Type B pancreatic cell (in vitro differentiated cells): ENCODE measurements at places on chromosomes 5 and 9.

GRCh38 chr9:102032614-102033013 is 294.2 kb upstream of the GRIN3A start:
- no peak for DNase-seq
- no peaks in the 10 kb centered on the region for H3K27me3 ChIP-seq
- H3K36me3 ChIP-seq = no peaks in the 10 kb centered on the region
- no peaks in the 10 kb centered on the region for H3K4me1 ChIP-seq

DNA sequence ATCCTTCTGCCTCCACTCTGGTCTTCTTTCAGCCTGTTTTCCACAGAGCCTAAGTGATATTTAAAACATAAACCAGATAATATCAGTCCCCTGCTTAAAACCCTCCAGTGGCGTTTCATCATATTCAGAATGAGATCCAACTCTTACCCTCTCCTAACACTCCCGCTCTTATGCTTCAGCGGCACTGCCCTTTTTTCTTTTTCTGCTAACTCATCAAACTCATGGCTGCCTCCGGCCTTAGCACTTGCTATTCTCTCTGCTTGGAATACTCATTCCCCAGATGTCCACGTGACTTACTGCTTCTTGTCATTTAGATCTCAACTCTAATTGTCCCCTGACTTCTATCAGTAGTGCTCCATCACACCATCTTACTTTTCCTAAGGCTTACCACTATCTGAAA is 73.6 kb downstream of the PIP5K1B start:
- no peak overlapping the region for H3K27ac ChIP-seq
- H3K36me3 ChIP-seq = no peaks in the 10 kb centered on the region
- no peaks in the 10 kb centered on the region for H3K4me1 ChIP-seq

DNA sequence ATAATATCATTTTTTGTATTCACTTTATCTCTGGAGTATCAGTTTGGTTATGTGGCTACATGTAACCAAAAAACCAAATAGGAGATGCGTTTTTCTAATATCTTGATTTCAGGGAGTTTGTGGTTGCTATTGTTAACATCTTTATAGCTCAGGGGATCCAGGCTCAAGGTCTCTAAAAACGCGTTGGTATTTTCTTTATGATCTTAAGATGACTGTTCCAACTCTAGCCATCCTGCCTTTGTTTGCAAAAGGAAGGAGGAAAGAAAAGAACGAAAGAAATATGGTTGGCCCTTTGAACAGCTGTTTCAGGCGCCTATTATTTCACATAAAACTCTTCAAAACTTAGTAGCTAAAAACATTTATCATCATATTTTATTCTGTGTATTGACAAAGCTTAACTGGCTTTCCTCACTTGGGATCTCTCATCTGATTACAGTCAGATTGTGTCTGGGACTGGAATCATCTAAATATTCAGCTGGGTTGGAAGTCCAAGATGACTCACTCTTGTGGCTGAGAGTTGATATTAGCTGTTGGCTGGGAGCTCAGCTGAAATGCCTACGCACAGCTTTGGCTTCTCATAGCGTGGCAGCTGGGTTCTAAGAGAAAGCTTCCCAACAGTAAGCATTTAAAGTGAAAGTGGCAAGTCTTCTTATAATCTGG is 60.1 kb downstream of the FAM174A start:
- no peaks in the 10 kb centered on the region for H3K36me3 ChIP-seq
- H3K4me3 ChIP-seq = no peak overlapping the region
- DNase-seq = no peak
- no peaks in the 10 kb centered on the region for H3K27me3 ChIP-seq
- H3K27ac ChIP-seq = no peak overlapping the region

- no peaks in the 10 kb centered on the region for H3K36me3 ChIP-seq
- no peaks in the 10 kb centered on the region for H3K4me1 ChIP-seq
- H3K27ac ChIP-seq = no peak overlapping the region
- no peaks in the 10 kb centered on the region for H3K27me3 ChIP-seq
Measured at GRCh38 chr5:115033861-115034260, 135.8 kb downstream of the TRIM36 start.

GRCh38 chr9:99137225-99137624 is 32.3 kb downstream of the TGFBR1 start:
- peaks cover 9% of the 10 kb centered on the region for H3K4me1 ChIP-seq
- H3K36me3 ChIP-seq = peaks cover 40% of the 10 kb centered on the region
- no peak for DNase-seq
- H3K27me3 ChIP-seq = no peaks in the 10 kb centered on the region
- no peak overlapping the region for H3K27ac ChIP-seq

DNA sequence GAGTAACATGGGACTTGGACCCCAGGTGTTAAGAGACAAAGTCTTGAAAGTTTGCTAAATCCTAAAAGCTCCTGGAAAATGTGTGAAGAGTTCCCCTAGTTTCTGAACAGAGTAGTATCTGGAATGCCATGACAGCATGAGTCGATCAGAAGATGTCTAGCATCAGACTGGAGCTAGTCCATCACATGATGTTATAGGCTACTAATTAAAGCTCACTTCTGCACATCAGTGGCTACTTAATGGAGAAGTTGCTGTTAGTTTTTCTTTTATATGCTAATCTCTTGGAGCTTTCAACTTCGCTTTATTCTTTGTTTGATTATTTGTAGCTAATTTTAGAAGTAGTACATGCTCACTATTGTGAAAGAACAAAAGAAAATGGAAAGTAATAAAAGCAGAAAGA is 471.3 kb upstream of the KLF4 start:
- H3K27ac ChIP-seq = no peak overlapping the region
- no peak for DNase-seq
- H3K4me1 ChIP-seq = no peaks in the 10 kb centered on the region

DNA sequence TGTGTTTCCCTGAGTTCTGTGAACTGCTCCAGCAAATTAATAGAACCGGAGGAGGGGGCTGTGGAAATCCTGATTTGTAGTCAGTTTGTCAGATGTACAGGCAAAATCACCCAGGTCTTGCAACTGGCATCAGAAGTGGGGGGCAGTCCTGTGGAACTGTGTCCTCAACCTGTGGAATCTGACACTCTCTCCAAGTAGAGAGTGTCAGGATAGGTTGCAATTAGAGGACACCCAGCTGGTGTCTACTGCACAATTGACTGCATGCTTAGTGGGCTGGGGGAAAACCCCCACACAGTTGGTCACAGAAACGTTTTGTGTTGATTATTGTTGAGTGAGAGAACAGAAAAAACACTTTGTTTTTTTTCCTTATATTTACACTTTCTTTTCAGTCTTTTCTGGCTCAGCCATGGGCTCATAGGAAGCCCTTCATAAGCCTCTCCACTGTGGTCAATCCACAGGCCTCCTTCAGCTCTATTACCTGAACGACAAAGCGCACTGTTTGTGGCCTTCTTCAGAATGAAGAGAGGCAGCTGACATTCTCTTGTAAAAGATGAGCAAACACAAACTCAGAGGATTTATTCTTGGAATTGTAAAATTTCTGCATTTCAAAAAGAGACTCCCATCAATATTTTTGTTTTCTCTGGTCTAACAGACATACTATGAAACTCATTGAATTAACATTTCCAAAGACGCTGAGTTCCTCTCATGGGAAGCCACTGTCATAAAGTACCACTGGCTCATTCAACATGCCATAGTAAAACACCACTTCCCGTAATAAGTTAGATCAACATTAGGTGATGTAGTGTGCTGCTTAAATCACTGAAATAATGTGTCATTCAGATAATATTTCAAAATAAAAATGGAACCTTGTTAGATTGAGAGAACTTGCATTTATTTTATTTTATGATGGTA is 348.9 kb upstream of the RFX3 start:
- no peak for DNase-seq
- H3K27ac ChIP-seq = no peak overlapping the region
- H3K27me3 ChIP-seq = no peaks in the 10 kb centered on the region
- H3K36me3 ChIP-seq = peaks cover 6% of the 10 kb centered on the region
- no peak overlapping the region for H3K4me3 ChIP-seq

GRCh38 chr5:56734091-56734694 is 81.2 kb upstream of the MAP3K1 start:
- H3K4me1 ChIP-seq = peaks cover 48% of the 10 kb centered on the region
- peak overlapping the region; percentile 6 for H3K27ac ChIP-seq
- peak overlapping the region; percentile 6 for H3K4me3 ChIP-seq

DNA sequence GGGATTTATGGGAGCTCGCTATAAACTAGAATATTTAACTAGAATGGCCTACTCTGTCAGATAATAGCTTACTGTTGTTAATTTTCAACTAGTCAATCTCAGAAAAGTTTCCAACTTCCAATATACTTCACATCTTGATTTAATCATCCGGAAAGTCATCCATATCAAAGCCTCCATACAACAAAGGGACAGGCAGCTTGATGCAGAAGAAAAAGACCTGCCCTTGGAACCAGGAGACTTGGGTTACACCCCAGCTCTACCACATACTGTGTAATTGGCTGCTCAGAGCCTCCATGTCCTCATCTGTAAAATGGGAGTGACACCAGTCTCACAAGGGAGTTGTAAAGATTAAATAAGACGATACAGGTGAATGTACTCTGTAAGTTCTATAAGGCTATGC is 1.9 kb downstream of the PTPN3 start:
- H3K4me3 ChIP-seq = peak overlapping the region; percentile 83
- no peaks in the 10 kb centered on the region for H3K4me1 ChIP-seq
- DNase-seq = no peak
- H3K36me3 ChIP-seq = no peaks in the 10 kb centered on the region

DNA sequence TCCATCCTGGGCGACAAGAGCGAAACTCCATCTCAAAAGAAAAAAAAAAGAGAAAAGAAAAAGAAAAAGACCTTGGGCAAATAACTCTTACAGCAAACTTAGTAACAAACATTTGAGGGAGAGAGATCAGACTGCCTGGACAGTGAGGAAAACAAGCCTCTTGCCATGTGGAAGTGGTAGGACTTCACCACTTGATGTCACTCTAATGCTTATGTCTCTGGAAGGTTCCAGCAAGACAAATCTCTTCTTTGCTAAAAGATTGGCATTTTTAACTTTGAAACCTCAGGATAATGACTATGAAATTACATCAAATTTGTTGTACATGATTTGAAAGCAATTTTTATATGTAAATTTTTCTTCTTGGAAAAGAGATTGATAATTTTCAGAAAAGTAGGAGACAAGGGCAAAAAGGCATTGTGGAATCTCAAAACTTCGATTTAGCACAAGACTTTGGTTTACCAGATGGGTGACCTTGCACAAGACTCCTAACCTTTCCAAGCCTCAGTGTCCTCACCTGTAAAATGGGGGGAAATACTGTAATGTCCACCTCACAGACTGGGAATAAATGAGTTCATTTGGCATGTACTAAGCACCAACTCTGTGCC is 5.4 kb downstream of the ACTL7B start:
- no peak overlapping the region for H3K4me3 ChIP-seq
- DNase-seq = no peak
- peaks cover under 1% of the 10 kb centered on the region for H3K4me1 ChIP-seq
- H3K27me3 ChIP-seq = peaks cover 11% of the 10 kb centered on the region
- no peaks in the 10 kb centered on the region for H3K36me3 ChIP-seq

GRCh38 chr5:162119801-162120200 is 52.2 kb downstream of the GABRG2 start:
- no peaks in the 10 kb centered on the region for H3K27me3 ChIP-seq
- H3K4me3 ChIP-seq = no peak overlapping the region
- no peak for DNase-seq
- H3K4me1 ChIP-seq = no peaks in the 10 kb centered on the region
- no peak overlapping the region for H3K27ac ChIP-seq

DNA sequence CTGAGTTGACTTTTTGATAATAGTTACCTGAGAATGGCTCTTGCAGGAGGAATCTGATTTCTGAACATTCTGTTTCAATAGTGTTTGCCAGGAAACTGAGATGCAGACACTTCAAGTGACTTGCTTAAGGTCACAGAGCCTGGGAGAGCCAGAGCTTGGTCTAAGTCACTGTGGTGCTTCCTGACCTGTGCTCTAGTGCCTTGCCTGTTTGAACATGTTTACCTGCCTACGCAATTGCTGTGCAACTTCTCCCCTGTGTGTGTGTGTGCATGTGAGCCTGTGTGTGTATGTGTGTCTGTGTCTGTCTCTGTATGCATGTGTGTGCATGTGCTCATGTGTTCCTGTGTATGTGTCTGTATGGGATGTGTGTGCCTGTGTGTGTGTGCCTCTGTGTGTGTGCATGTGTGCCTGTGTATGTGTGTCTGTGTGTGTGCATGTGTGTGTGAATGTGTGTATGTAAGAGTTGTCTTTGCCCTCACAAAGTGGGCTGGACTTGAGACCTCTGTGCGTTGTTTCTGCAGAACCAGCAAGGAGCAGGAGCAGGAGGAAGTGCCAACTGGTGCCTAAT is 185.8 kb downstream of the GADD45G start:
- no peak overlapping the region for H3K4me3 ChIP-seq
- H3K36me3 ChIP-seq = no peaks in the 10 kb centered on the region
- H3K4me1 ChIP-seq = peaks cover 18% of the 10 kb centered on the region
- no peak for DNase-seq
- H3K27ac ChIP-seq = no peak overlapping the region

DNA sequence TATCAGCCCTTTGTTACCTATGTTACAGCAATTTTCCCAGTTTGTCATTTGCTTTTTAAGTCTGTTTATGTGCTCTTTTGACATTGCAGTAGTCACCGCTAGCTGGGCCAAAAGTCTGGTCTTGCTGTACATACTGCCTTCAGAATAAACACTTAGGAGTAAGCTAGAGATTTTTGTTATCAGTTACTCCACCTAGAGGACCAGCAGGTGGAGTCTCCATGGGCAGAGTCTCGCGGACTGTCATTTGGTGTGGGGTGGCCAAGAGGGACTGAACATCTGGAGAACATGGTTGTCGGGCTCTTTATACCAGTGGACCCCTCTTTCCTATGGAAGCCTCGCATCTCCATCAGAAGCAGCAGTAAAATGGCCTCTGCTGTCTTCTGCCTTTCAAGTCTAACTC is 10.8 kb upstream of the MGAT1 start:
- H3K4me1 ChIP-seq = peaks cover 71% of the 10 kb centered on the region
- H3K27me3 ChIP-seq = no peaks in the 10 kb centered on the region
- no peaks in the 10 kb centered on the region for H3K36me3 ChIP-seq
- H3K4me3 ChIP-seq = peak overlapping the region; percentile 37

DNA sequence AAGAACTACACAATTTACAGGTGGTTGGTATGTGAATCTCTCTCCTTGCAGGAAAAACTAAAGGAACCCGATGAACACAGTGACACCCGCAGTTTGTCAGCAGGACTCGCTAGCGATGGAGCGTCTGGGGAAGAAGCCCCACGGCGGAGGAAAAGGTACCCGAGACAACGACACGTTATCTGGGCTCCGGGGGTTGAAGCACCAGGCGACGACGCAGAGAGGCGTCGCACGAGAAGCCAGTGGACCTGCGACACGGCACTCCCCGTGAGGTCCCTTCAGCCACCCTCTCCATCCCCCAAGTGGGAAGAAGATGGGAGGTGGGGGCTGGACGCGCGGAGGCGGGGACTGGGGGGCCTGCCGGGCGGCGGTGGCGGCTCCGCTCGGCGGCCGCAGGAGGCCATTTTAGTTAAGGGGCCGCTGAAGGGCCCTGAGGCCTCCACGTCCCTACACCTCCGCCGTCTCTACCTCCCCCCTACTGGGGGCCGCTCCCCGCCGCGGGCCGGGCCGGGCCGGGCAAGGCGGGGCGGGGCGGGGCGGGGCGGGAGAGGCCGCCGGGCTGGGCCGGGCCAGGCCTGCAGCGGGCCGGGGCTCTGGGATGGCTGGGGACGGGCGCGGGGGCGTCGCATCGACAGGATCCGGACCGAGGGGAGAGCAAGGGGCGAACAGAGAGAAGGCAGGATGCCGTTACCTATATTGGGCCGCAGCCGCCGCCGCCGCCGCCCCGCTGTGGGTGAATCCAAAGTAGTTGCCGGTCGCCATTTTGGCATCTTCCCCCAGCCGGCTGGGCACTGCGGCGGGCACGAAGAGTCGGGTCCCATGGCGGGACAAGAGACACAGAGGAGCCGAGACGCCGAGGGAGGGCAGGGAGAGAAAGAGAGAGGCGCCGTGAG is 754 bp downstream of the ZFR start:
- H3K27ac ChIP-seq = peak overlapping the region; percentile 94
- peaks cover 35% of the 10 kb centered on the region for H3K4me1 ChIP-seq
- H3K4me3 ChIP-seq = peak overlapping the region; percentile 95
- H3K36me3 ChIP-seq = peaks cover 11% of the 10 kb centered on the region
- peak; percentile 74 for DNase-seq
